ENCODE measurements at places on chromosomes 4 and X.
A peak's percentile ranks its signal among the peaks of the same experiment; 100 is the strongest.

- DNase-seq: no peak
Observed at GRCh38 chrX:1500701-1501624, 36.0 kb downstream of the P2RY8 start.

DNA sequence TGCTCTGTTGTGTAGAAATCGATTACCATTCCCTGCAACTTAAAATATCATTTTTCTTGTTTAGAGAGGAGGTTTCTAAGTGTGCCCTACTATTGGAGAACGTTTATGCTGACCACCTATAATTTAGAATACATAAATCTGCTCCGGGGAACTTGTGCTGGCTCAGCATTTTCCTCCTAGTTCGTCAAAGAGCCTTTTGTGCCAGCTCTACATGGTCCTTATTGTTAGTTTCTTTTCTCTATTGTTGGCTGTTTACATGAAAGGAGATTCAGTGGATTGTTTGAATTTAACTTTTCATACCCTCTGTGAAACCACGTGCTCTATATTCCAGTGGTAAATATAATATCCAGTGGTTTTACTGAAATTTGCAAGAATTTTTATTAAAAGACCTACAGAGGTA, 53.4 kb upstream of the ATP8A1 start:
- DNase-seq: no peak

DNA sequence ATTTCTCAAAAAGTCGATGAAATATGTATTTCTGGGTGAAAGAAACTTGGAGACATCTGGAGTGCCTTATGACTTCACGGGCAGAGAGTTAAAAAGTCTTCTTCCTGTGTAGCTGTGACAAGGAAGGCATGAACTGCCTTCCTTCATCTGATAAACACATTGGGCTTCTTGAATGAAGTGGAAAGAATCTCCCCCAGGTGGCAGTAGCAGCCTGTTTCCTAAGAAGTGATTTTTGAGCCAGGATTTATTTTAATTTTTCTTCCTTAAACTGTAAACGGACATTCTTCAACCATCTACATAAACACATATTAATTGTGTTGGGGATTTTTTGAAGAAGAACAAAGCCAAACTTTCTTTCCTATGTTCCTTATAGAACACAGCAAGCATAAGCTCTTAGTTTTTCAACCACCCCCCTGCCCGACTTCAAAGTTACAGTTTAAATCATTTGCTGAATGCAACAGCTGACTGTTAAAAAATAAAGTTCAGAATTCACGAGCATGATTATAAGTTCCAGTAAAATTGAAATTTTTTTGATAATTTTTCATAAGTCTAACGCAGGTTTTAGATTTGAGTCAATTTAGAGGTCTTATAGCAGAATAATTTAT, 980 bp upstream of the GIMD1 start:
- DNase-seq: peak; percentile 46

DNA sequence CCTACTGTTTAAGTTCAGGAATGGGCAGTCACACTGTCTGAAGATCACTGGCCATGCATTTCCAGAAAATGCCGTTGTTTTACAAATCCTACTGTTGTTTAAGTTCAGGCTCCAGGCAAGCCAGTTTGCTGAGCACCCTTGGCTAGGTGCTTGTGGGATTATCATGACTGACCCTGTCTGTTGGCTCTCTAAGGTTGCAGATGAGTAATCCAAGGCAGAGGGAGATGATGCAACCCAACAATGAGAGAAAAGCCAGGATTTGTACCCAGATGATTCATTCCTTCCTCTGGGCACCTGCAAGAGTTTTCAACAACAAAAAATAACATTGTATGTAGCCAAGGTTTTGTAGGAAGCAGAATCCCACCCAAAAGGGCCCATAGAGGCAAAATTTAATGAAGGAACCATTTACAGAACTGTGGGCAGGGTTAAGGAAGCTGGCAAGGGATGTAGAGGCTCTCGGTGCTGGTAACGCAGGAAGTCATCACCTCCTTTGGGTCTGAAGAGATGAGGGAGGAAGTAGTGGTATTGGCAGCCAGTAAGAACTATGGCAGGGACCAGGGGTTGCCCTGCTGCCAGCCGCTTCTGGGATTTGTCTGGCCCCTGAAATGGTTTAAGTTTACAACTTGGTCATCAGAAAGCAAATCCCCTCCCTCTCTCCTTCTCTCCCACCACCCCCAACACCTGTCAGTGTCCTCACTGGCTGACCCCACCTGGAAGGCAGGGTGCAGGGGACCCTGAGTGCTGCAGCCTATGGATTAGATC, 54.8 kb downstream of the MSX1 start:
- no peak for DNase-seq

- no peak for DNase-seq
Observed at GRCh38 chr4:70399319-70399718, 1.6 kb downstream of the OPRPN start.

- DNase-seq: no peak
Observed at GRCh38 chr4:87823200-87823599, 9.6 kb upstream of the MEPE start.

DNA sequence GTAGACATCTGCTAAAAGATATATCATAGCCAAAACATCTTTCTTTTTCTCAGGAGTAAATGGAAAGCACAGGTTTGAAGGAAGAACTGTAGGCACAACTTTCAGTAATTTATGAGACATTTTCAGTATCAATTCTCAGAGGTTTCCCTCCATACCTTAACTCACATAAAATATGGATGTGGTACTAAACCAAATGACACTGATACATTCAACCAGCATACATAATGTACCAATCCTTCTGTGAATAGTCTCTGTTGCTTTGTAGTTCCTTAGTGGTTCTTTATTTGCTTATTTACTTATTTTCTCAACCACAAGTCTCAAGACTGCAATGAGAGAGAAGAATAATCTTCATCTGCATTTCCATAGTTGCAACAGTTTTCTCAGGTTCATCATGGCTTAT, 96.1 kb downstream of the ARHGAP24 start:
- DNase-seq: no peak

DNA sequence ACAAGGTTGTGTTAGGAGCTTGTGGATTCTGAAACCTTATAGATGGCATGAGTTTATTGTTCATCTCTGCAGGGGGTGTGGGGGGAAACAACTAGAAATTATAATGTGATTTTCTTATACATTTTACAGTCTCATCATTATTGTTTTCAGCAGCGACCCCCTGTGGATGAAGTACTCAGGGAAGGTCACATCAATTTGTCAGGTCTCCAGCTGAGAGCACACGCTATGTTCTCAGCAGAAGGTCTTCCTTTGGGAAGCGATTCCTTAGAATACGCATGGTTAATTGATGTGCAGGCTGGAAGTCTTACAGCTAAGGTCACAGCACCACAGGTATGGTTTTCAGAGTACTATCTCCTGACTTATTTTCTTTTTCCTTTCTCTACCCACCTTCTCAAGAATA, 72.2 kb downstream of the BLTP1 start:
- no peak for DNase-seq

GRCh38 chr4:147617841-147618691, 869 bp downstream of the TMEM184C start:
- no peak for DNase-seq

- DNase-seq: no peak
Observed at GRCh38 chr4:121990489-121990888, 38.6 kb upstream of the TRPC3 start.

DNA sequence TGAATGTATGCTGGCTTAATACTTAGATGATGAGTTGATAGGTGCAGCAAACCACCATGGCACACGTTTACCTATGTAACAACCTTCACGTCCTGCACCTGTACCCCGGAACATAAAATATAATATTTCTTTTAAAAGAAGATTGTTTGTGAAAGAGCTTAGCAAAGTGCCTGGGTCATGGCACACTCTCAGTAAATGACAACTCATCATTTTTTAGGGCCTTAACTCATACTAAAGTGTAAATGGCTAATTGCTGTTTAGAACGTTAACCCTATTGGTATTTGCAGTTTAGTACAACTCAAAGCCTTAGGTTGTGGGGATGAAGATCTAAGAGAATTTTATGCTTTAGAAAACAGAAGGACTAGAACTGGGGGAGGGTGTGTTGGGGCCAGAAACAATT, 67.7 kb downstream of the SEL1L3 start:
- no peak for DNase-seq

- no peak for DNase-seq
Observed at GRCh38 chr4:145285928-145286327, 105.5 kb upstream of the OTUD4 start.

DNA sequence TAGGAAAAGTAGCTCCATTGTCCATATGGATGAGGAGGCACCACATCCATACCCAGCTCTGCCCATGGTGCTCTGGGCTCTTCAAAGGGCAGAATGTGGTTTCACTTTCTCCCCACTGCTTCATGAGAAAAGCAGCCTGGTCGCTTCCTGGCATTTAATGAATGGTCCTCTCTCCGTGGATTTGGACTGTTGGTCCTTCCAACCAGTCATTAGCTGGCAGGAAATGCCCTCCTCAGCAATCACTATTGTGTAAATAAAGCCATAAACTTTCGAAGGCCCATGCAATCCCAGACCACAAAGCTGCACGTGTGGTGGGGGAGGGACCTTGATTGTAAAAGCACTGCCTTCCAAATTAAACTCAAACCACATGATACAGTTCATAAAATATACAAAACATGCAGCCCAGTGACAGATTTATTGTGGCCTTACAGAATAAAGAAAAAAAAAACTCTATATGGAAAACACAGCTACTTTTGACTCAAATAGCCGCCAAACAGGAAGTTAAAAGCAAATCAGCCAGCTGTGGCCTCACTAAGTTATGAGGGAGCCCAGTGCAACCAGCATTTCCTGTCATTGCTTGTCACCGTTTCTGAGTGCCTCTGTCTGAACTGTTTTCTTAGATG, 8.1 kb downstream of the MBNL3 start:
- no peak for DNase-seq

GRCh38 chrX:143319526-143319925, 197.7 kb downstream of the SPANXN3 start:
- DNase-seq: no peak

DNA sequence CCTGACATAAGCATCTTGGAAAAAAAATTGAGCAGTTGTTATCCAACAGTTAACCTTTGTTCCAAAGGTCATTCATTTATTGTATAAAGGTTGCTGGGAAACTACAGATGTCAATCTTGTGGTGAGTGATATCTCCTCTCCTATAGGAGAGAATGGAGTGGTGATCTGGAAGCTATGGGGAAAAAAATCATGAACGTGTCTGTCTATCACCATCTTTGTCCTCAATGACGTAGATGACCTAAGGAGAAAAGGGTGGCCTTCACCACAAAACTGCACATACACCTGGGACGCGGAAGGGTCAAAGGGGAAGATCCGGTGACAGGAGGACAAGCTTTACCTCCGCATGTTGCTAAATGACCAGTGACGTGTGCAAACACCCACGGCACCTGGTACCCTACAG, 27.3 kb downstream of the ASB5 start:
- no peak for DNase-seq

- no peak for DNase-seq
Observed at GRCh38 chrX:13028871-13029636, 15.4 kb downstream of the FAM9C start.

- no peak for DNase-seq
Observed at GRCh38 chrX:19811807-19812604, 75.4 kb downstream of the SH3KBP1 start.

GRCh38 chr4:141075553-141075952, 57.7 kb downstream of the RNF150 start:
- no peak for DNase-seq

- DNase-seq: no peak
Observed at GRCh38 chr4:69970071-69970470, 4.5 kb upstream of the CSN2 start.

GRCh38 chr4:174241162-174241561, 42.3 kb downstream of the FBXO8 start:
- DNase-seq: no peak

DNA sequence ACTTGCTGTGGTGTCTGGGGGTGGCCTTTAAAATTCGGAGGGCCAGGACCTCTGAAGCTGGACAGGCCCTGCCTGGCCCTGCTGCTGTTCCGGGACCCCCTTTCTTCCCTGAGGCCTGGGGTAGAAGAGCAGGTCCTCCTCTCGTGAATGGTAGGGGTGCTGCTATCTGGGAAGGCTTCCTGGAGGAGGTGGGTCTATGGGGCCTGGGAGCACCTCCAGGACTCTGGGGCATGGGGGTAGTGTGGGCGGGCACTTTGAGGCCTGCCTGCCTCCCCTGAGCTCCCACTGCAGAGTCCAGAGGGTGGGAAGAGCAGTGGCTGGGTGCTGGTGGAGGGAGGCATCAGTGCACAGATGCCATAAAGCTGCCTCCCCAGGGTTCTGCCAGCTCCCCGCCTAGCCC, 4.9 kb upstream of the MXD4 start:
- DNase-seq: no peak

GRCh38 chr4:110175634-110176033, 22.8 kb downstream of the ELOVL6 start:
- no peak for DNase-seq

- DNase-seq: no peak
Observed at GRCh38 chr4:32988165-32988811, 2268.1 kb downstream of the PCDH7 start.

- peak; percentile 93 for DNase-seq
Observed at GRCh38 chr4:64718091-64718490, 308.8 kb upstream of the TECRL start.

DNA sequence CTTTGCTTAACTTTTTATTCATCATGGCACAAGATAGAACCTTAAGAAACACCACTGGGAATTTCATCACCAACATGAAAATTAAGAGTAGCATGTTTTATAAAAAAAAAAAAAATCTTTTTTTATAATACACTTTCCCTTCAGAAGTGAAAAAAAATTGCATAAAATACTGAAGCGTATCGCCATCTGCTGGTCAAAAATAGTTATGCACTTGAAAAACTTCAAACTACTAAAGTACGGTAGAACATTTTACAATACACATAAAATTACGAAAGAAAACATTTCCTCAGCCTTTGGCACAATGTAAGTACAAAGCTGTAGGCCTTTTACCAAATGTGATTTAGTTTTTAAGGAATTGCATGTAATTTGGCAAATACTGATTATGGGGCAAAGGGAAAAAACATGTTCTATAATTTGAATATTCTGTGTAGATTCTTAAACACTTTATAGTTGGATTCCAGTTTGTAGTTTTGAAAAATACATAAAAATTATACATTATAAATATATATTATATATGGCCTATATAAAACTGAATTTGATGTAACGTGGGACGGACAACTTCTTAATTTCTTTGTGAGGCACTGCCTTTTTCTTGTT, 26.5 kb downstream of the HCCS start:
- DNase-seq: no peak

GRCh38 chrX:104113222-104113965, 1.1 kb downstream of the ZCCHC18 start:
- DNase-seq: no peak

DNA sequence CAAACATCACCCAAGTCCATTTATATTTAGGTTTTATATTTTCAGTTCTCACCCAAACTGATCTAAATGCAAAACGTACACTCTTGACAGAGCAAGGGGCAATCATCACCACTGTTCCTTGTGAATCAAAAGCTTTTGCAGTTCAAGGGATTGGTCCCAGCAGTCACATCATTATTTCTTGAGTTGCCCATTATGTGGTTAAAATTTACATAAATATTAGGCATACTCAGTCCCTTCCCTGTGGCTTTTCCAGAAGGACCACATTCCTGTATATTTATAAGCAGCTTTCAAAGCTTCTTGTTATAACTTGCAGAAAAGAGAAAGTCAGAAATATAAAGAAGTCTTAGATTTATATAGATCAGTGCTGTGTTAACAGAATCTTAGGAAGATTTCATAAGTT, 224.4 kb downstream of the CLCN4 start:
- DNase-seq: no peak

- no peak for DNase-seq
Observed at GRCh38 chr4:154707877-154708276, 35.9 kb upstream of the LRAT start.

Measured in retinal pigment epithelial cell (primary cell).